Activated CD4-positive, alpha-beta T cell treated with anti-CD3 and anti-CD28 coated beads for 36 hours (primary cell): ENCODE measurements at places on chromosomes 1 and 21. TPM values are rescaled to one million over a fixed set of nuclear protein-coding genes. Genes with fewer than 3 reads are reported as not detected.
A peak's percentile ranks its signal among the peaks of the same experiment; 100 is the strongest.

DNA sequence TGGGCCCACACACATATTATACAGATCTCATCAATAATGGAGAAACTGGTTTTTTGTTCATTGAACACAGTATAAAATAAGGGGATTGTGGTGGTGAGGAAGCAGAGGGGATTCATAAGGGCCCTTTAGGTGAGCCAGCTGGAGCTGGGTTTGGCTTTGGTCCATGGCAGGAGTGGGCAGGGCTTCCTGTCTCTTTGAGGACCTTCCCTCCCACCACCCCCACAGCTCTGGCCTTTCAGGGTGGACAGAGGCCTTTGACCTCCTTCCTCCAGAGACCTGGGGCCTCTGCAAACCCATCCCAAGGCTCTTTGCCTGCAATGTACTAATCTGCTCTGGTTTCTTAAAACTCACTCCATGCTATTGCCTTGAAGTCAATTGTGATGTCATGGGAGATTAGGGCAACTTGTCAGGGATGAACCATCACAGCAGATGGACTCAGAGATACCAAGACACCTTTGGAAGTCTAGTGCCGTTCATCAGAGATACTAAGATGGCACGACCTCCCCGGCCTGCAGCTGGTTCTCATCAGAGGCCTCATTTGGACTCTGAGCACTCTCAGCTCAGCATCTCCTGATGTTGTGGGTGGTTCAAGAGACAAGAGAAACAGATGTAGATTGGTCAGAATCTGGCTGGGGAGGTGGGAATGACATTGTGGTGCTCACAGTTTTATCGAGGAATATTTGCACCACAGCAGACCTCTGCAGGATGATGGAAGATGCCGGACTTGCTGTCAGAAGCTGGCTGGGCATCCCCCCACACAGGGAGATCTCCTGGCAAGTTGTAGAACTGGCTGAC, 37.9 kb downstream of the LHX4 start:
- no peaks in the 10 kb centered on the region for H3K36me3 ChIP-seq
- no peaks in the 10 kb centered on the region for H3K27me3 ChIP-seq
- no peak overlapping the region for H3K4me3 ChIP-seq
- H3K27ac ChIP-seq = no peak overlapping the region
- H3K4me1 ChIP-seq = no peaks in the 10 kb centered on the region

- peaks cover 31% of the 10 kb centered on the region for H3K4me1 ChIP-seq
- DNase-seq = no peak
- peaks cover 14% of the 10 kb centered on the region for H3K27me3 ChIP-seq
- no peak overlapping the region for H3K4me3 ChIP-seq
- no peak overlapping the region for H3K27ac ChIP-seq
These were observed 8.3 kb upstream of the FASLG start for GRCh38 chr1:172650474-172651193.

DNA sequence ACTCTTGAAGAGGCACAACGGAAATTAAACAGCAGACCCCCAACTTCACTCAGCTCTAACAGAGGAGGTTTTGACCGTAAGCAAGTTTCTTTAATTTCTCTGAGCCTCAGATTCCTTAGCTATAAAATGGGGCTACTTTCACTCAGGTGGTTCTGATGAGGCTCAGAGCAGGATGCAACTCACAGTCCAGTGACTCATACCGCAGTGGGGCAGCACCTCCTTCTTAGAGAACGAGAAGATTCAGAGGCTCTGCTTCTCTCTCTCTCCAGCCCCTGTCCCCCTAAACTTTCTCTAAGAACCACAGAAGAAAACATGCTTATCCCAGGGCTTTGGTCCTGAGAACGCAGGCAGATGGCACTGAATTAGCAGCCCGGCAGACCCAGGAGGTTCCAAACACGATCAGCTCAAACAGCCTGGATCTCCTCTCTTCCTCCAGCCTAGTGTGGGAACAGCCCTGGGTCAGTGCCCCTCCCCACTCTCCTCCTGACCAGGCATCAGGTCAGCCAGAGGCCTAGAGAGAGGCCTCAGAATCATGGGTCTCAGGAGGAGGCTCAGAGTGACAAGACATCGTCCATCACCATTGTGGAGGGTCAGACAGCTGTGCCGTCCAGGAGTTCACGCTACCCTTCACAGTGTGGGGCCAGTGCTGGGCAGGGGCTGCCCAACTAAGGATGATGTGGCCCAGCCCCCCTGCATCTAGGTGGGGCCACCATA, 433.0 kb downstream of the PTPRU start:
- H3K4me1 ChIP-seq = no peaks in the 10 kb centered on the region
- no peak for DNase-seq

GRCh38 chr1:214847071-214847810, 235.3 kb upstream of the KCNK2 start:
- H3K4me3 ChIP-seq = no peak overlapping the region
- H3K27me3 ChIP-seq = peaks cover 3% of the 10 kb centered on the region
- H3K27ac ChIP-seq = no peak overlapping the region
- DNase-seq = no peak
- H3K4me1 ChIP-seq = no peaks in the 10 kb centered on the region

DNA sequence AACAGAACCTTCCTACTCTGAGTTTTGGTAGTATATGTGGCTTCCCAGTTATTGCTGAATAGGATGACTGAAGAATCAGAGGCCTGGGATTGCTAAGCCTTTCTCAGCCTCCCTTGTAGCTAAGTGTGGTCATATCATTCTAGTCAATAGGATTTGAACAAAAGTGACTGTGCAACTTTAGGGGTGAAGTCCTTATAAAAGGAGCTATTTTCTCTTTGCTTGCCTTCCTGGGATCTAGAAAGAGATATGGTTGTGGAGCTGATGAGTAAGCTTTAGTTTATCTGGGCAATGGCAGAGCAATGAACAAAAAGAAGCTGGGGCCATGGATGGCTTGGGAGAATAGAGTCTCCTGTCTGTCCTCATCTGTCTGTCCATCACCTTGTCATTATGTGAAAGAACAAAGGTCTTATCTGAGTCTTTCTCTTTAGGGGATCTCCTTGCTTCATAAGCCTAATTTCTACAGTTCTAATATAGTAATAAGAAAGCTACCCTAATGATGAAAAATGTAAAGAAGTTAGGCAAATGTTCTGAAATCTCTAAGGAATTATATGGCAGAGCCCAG, 91.5 kb downstream of the TENT5C start:
- peaks cover 9% of the 10 kb centered on the region for H3K27me3 ChIP-seq
- H3K36me3 ChIP-seq = no peaks in the 10 kb centered on the region
- no peak for DNase-seq
- H3K27ac ChIP-seq = no peak overlapping the region
- no peak overlapping the region for H3K4me3 ChIP-seq
- H3K4me1 ChIP-seq = no peaks in the 10 kb centered on the region

DNA sequence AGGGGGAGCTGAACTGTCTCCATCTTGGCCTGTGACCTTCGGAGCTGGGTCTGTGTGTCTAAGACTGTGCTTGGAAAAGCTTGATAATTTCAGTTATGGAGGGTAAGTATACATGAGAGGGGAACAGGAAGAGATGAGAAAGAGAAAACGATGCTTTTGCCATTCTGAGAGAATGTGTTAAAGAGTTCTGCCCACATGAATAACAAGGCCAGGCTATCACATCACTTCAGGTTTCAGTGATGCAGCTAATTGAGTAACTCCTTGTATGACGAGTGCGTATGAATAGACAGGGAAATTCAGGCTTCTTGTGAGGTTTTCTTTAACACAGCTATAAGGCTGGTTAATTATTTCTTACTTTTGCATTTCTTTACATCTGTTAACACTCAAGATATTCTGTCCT, 81.0 kb downstream of the PLPPR5 start:
- H3K27me3 ChIP-seq = no peaks in the 10 kb centered on the region
- no peaks in the 10 kb centered on the region for H3K36me3 ChIP-seq
- no peaks in the 10 kb centered on the region for H3K4me1 ChIP-seq
- DNase-seq = no peak
- no peak overlapping the region for H3K4me3 ChIP-seq

- no peaks in the 10 kb centered on the region for H3K36me3 ChIP-seq
- DNase-seq = peak; percentile 38
- peak overlapping the region; percentile 18 for H3K27ac ChIP-seq
- H3K4me1 ChIP-seq = peaks cover 20% of the 10 kb centered on the region
- H3K27me3 ChIP-seq = peaks cover 21% of the 10 kb centered on the region
These were observed 28.2 kb downstream of the BATF3 start for GRCh38 chr1:212671342-212672031.

- no peaks in the 10 kb centered on the region for H3K27me3 ChIP-seq
- no peak overlapping the region for H3K27ac ChIP-seq
- no peak overlapping the region for H3K4me3 ChIP-seq
- no peaks in the 10 kb centered on the region for H3K36me3 ChIP-seq
- no peaks in the 10 kb centered on the region for H3K4me1 ChIP-seq
These were observed 16.3 kb upstream of the PLCH2 start for GRCh38 chr1:2459757-2460156.

- H3K27ac ChIP-seq = no peak overlapping the region
- H3K27me3 ChIP-seq = peaks cover 20% of the 10 kb centered on the region
- peaks cover 5% of the 10 kb centered on the region for H3K4me1 ChIP-seq
- no peak overlapping the region for H3K4me3 ChIP-seq
- no peaks in the 10 kb centered on the region for H3K36me3 ChIP-seq
These were observed 7.9 kb downstream of the KLHDC8A start for GRCh38 chr1:205348554-205349487.

- no peaks in the 10 kb centered on the region for H3K36me3 ChIP-seq
- no peak for DNase-seq
- no peaks in the 10 kb centered on the region for H3K27me3 ChIP-seq
- no peak overlapping the region for H3K27ac ChIP-seq
- H3K4me1 ChIP-seq = no peaks in the 10 kb centered on the region
- no peak overlapping the region for H3K4me3 ChIP-seq
These were observed 164.6 kb downstream of the DNM3 start for GRCh38 chr1:172005856-172006255.

DNA sequence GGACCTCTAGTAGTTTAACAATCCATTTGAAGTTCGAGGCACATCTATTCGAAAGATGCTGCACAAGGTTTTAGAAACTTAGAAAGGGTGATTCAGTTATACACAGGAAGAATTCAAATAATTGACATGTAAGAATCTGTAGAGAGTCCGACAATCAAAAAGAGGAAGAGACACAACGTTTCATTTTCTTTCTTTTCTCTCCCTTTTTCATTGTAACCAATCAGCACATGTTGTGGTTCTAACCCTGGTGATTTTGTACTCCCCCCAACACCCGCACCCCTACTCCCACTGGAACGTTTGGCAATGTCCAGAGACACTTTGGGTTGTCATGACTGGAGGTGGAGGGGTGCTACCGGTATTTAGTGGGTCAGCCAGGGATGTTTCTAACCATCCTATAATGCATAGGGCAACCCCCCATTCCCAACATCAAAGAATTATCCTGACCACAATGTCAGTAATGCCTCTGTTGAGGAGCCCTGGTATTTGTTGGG, 4.9 kb downstream of the TGFB2 start:
- no peak overlapping the region for H3K27ac ChIP-seq
- H3K27me3 ChIP-seq = peaks cover 56% of the 10 kb centered on the region
- DNase-seq = no peak
- H3K4me1 ChIP-seq = peaks cover 33% of the 10 kb centered on the region
- no peaks in the 10 kb centered on the region for H3K36me3 ChIP-seq
- no peak overlapping the region for H3K4me3 ChIP-seq

DNA sequence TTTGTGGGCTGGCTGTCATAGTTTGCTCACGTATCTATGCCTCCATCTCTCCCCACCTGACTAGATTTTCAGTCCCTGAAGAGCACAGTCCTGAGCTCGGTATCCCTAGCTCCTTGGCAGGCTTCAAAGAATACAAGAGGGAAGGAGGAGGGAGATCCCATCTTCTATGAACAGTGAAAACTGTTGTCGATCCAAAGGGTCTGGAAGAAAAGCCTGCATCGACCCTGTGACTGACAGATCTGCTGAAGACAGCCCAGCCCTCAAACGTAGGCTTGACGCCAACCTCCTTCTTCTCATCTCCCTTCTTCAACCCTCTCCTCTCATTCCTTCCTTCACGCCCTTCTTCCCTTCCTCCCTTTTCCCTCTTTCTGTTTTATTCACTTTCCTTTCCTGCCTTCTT, 13.3 kb upstream of the ADORA1 start:
- H3K27me3 ChIP-seq = peaks cover 28% of the 10 kb centered on the region
- H3K27ac ChIP-seq = no peak overlapping the region

- no peaks in the 10 kb centered on the region for H3K27me3 ChIP-seq
- DNase-seq = no peak
- H3K36me3 ChIP-seq = peaks cover 25% of the 10 kb centered on the region
- peaks cover 44% of the 10 kb centered on the region for H3K4me1 ChIP-seq
- H3K4me3 ChIP-seq = no peak overlapping the region
These were observed 14.7 kb downstream of the PTTG1IP start for GRCh38 chr21:44858791-44859190.

GRCh38 chr1:175384546-175384945, 192.0 kb upstream of the KIAA0040 start:
- H3K4me3 ChIP-seq = no peak overlapping the region
- no peak overlapping the region for H3K27ac ChIP-seq
- DNase-seq = no peak
- no peaks in the 10 kb centered on the region for H3K4me1 ChIP-seq
- H3K36me3 ChIP-seq = no peaks in the 10 kb centered on the region

LCE1C gene
- not detected for total RNA-seq

EFCAB7 gene
- total RNA-seq = 9.1 TPM

RO60 gene
- total RNA-seq = 57.3 TPM

RXFP4 gene
- total RNA-seq = not detected

MATN1 gene
- 0.32 TPM for total RNA-seq

RBM11 gene
- 5.1 TPM for total RNA-seq
